ENCODE measurements at places on chromosomes 2 and 18.

DNA sequence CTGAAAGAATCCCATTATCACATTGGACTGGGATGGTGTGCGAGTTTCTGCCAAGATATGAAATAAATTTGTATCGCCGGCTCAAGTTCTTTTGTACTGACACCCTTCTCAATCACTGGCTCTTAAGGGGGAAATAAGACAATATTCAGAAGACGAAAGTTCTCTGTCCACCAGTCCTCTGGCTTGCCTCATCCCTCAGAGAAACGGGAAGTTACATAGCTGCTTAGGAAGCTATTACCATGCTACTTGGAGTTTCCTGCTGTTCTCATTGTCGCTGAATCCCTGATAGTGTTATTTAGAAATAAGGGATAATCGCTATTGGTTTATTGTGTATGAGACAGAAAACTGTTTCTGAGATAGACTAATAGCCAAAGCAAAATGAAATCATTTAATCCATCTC is 205.0 kb upstream of the ZNF521 start:
- DNase-seq, result no peak

- no peak for DNase-seq
These were observed 12.5 kb downstream of the MARCO start for GRCh38 chr2:118954297-118955060.

DNA sequence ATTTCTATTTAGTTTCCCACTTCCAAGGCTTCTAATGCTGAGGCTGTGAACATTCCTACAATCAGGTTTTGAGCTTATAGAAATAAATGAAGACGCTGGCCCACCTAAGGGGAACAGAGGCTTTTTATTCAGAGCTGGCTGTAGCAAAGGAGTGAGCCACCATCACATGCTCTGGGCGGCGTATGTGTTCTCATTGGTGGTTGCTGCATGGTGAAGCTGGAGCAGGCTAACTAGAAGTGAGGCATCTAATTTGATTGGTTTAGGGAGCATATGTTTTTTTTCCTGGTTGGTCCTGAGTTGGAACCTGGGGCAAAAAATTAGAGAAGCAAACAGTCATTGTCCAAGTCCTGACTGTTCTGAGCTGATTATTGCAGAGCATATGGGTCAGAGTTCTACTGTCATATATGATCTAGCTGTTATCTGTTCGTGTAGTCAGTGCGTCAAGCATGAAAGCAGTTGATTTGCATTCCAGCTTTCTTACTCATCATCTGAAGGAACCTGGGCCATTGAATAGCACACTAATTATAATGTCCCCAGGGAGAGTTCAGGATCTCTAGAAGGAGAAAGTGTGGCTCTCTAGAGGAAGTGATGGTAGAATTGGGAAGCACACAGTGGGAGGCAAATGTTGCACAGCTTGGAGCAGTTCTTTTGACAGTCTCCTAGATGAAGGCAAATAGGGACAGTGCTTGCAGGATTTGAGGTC is 279.6 kb downstream of the PARD3B start:
- DNase-seq, result no peak

GRCh38 chr18:50842846-50843245 is 23.0 kb upstream of the MRO start:
- no peak for DNase-seq

GRCh38 chr2:160242893-160243564 is 43.0 kb upstream of the ITGB6 start:
- DNase-seq, result no peak

GRCh38 chr2:189865826-189866225 is 81.6 kb downstream of the PMS1 start:
- DNase-seq, result no peak

DNA sequence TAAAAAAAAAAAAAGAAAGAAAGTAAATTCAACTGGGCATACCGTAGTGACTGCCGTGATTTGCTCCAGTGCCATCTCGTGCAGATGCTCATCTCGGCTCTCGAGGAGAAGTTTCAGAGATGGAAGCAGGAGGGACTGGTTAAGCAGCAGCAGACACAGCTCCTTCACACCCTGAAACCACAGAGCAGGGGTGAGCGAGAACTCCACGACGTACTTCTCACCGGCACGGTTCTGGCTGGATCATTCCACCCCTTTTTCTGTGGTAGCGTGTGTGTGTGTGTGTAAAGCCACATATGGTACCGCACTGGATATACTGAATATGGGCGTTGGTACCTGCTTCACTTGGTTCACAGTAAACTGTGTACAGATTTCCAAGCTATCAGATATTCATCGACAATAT is 382.2 kb downstream of the NBAS start:
- DNase-seq, result no peak

GRCh38 chr2:149421791-149422190 is 91.4 kb downstream of the LYPD6 start:
- DNase-seq, result no peak

DNA sequence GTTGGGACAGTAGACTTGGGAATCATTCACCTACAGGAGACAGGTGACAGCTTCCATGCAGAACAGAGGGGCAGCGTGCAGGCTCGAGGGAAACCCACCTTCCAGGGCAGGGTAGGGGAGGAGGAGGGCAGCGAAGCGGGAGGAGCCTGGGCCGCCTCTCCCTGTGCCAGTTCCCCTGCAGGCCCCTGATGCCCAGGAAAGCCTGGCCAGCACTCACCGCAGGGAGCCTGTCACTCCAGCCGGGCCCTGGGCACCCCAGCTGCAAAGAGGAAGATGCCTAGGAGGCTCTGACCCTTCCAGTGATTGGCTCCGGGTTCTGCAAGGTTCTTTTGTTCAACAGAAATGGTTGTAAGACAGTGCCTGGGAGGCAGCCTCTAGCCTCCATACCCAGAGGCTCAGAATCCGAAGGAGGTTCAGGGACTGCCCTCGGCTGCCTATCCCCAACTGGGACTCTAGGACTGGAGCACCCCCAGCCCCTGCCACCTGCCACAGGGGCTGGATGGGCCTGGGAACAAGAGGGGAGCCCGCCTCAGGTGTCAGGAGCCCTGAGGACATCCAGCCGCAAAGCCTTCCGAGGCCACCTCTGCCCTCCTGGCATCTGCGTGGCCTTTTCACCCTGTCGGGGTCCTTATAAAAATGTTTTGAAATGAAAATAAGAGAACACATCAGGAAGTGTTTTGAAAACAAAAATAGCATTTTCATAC is 103.2 kb downstream of the PTGR3 start:
- DNase-seq, result no peak

DNA sequence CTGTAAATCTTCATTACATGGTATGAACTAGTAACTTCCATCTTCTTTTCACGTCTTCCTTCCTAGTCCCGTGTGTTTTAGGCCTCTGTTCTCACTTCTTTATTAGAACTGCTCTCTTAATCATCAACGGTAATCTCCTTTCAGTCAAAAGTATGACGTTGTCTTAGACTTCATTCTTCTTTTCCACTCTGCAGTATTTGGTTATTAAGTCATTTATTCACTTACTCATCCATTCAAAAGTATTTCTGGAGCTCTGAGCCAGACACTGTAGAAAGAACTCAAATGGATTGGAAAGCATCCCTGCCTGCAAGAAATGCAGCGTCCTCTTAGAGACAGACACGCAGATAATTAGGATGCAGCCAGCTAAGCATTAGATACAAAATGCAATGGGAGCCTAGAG is 494.6 kb upstream of the NRP2 start:
- DNase-seq, result no peak

DNA sequence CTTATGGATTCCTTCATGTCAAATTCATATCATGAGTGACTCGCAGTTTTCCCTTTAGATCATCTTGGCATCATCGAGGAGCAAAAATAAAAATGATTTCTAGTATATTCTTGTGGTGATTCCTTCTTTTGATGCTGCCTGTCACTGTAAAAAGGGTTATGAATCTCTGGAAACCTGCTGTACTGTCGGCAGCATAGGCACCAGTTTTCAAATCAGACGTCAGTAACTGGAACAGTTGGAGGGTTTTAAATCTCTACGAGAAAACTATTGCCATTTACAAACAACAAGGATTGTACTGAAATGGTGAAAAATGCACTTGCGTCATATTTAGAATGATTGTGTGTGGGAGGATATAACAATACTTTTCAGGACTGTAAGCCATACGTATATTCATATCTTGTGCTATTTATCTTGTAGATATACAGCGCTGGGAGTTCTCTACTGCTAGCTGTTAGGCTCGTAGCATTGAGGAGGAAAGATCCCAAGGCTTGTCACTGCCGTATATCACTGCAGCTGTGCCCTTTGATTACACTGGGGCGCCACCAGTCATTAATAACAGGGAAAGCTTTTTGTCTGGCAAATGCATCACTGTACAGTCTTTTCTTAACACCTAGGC is 320.7 kb downstream of the MTX2 start:
- DNase-seq, result no peak

DNA sequence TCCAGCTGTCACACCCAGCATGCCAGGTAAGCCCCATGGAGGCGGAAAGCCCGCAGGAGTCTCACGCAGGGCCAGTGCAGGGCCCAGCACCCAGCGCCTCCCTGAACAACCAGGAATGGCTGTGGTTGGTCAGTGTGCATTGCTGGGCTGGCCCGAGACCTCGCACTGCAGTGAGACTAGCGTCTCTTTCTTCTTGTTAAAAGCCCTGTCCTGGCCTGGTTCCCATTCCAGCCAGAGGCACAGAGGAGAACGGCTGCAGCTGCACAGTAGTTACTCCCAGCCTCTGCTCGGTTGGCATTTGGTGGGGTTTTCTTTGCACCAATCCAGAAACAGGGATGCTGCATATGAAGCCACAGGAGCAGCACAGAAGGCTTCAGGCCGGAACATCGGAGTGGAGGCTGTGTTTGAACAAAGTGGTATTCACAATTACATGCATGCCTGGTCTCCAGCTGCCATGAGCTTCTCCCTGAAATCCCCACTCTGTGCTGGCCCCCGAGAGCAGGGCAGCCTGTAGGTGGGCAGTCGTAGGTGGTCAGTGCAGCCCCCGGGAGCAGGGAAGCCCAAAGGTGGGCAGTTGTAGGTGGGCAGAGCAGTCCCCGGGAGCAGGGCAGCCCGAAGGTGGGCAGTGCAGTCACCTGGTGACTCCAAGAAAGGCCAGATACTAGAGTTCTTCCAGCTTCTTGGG is 163.7 kb upstream of the PXDN start:
- DNase-seq, result no peak

GRCh38 chr2:170165129-170165528 is 12.8 kb upstream of the MYO3B start:
- DNase-seq, result no peak

DNA sequence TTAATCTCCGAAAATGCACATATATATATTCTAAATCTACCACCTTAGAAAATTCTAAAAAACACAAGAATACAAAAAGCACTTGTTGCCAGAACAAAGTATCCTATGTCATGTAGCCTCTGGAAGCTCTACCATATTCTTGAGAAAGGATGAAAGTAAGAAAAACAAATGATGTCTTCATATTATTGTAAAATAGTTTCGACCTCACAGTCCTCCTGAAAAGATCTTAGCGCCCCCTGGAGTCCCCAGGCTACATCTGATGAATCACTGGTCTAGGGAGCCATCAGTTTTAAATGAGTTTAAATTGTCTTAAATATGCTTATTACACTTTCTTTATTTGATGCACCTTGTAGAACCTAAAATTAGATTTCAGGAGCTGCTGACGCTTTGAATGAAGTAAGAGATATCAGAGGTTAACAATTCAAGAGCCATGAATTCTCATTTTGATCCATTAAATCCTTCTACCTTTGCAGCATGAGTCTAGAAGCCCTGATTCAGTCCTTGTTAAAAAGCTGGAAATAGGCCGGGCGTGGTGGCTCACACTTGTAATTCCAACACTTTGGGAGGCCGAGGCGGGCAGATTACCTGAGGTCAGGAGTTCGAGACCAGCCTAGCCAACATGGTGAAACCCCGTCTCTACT is 138.8 kb downstream of the MCFD2 start:
- DNase-seq, result peak; percentile 74

- no peak for DNase-seq
These were observed 32.6 kb upstream of the CCBE1 start for GRCh38 chr18:59729781-59730180.

DNA sequence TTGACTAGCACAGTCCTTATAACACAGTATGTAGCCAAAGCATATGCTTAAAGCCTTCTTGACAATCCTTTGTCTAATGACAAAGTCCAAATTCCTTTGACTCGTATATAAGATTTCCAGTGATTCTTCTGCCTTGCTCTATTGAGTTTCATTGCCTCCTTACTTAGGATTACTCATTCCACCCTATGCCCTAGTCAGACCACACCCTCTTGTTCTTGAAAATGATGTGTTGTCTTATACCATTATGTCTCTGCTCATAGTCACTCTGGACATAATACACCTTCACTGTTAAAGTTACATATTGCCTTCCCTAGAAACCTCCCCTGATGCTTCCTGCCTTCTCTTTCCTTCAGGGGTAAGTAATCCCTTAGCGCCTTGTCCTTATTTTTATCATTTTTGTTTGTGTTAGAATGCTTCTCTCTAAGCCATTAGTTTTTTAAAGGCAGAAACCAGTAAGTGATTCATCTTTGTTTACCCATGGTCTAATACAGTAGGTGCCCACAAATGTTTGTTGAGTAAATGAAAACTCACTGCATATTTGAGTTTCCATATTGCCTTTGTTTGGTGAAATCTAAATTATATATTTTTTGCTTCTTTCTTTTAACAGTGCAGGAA is 19.3 kb downstream of the GPD2 start:
- DNase-seq, result no peak

- DNase-seq, result no peak
These were observed 553.7 kb downstream of the SLC4A3 start for GRCh38 chr2:220181165-220181564.

GRCh38 chr2:227033471-227034148 is 130.4 kb downstream of the COL4A4 start:
- peak; percentile 51 for DNase-seq

DNA sequence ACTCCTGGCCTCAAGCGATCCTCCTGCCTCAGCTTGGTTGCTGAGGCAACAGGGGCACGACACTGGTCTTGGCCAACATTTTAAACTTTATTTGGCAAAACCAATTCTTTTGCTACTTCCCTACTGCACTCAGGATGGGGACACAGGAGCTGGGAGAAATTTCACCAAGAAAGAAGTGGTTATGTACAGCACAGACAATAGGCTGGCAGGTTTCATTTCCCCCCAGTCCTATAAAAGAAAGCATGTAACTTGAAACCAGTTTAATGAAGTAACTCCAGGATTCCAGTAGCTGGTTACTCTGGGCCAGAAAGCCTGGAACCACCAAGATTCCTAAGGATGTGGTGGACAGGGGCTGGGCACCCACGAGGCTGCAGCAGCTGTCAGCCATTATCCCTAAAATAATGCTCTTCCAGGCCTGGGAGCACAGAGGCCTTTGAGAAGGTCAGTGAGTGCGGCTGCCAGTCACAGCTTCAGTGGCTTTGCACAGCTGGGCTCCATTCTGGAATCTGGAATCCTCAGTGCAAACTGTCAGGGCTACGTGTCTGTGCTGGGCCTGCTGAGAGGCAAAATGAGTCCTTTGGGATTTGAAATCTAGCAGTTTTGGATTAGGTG is 142.3 kb upstream of the ITGA6 start:
- no peak for DNase-seq

DNA sequence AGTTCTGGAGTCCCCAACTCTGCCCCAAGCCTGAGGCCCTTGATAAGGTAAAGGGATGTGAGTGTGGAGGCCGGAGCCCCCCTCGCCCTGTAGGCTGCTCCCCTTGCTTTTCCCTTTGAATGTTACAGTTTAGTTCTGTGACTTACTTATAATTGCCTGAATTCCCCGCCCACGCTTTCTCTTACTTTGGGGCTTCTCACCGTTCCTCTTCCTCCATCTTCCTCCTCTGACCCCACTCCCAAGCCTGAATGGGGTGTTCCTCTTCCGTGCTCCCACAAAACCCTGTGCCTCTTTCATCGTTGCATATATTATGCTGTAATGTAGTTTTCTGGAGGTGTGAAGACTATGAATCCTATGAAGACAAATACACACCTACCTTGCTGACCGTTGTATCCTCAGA is 15.0 kb upstream of the IL1RN start:
- no peak for DNase-seq
